CD4-positive, CD25-positive, alpha-beta regulatory T cell (primary cell): ENCODE measurements at places on chromosomes 5 and 9. TPM values are rescaled to one million over a fixed set of nuclear protein-coding genes. Genes with fewer than 3 reads are reported as not detected.

DNA sequence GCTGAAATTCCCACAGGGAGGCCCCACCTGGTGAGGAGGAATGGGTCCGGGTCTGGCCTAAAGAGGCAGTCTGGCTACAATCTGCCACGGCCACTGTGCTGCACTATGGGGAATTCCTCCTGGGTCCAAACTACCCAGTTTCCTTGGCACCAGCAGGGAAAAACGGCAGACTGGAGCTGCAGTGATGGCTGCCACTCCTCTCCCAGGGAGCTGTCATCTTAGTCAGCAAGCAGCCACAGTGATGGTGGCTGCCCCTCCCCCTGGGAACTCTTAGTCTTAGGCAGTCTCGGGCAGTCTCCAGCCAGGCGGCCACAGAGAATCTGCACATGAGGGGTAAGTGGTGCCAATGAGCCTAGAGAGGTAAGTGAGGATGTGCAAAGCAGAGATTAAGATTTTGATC, 205.8 kb downstream of the TMEM38B start:
- DNase-seq, result no peak

The CDH12 gene
- total RNA-seq, result not detected

DNA sequence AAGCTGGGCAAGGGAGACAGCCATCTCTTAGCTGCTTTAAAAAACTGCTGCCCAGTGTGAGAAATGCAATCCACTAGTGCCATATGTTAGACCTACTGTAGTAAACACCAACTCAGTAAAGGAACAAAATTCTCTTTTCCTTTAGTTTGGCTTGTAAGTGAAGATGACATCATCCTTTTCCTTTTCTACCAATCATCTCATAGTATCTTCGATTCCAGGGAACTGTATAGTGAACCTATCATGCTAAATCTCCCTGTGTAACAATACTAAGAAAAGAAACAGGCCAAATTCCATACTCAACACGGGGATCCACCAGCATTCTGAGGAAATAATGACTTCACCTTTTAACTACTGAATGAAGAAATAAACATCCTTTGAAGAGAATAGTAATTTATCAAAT, 100.1 kb downstream of the RAPGEF6 start:
- no peak for DNase-seq

DNA sequence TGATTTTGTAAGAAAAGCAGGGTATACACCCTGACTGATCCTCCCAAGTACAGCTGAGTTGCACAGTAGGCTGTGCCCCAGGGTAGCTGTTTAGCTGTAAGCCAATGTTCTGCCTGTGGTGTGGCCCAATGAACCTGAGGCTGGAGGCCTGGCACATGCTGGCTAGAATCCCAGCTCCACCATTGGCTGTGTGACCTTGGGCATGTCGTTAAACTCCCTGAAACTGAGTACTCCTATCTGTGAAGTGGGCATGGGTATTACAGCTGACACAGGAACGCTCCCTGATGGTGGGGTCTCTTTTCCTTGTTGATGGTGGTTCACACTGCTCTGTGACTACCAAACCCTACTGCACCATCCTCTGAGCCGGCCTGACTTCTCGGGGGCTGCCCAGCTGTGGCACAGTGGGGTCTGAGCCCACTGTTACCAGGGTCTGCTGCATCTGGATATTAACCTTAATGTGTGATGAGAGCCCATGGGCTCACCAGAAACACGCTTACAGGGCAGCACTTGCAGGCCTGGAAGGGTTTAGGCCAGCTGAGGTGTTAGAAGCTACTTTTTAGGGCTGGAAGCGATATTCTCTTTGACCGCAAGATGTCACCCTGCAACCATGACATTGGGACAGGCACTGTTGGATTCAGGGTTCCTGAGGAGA, 7.0 kb upstream of the GADD45G start:
- DNase-seq, result peak; percentile 23

DNA sequence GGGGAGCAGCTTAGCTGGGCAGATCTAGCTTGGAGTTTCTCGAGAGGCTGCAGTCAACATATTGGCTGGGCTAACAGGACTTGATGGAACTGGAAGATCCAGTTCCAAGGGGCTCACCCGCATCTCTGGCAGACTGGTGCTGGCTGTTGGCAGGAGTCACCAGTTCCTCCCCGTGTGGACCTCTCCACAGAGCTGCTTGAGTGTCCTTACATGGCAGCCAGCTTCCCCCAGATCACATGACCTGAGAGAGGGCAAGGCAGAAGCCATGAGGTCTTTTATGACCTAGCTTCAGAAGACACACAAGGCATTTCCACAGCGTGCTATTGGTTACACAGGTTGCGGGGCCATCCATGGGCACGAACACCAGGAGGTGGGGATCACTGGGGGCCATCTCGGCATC, 26.4 kb upstream of the RXRA start:
- no peak for DNase-seq

- no peak for DNase-seq
Observed at GRCh38 chr9:109498195-109499092, at the start of gene PTPN3. Gene PTPN3 (minus strand): TSS chr9:109498307. CDS start chr9:109463434, 34,873 bp downstream.

- DNase-seq, result no peak
Observed at GRCh38 chr9:121954477-121955140, 138.5 kb downstream of the TTLL11 start.

The CCDC192 gene
- not detected for total RNA-seq

GRCh38 chr9:36484124-36484523, 84.1 kb upstream of the RNF38 start:
- no peak for DNase-seq

The PCDHGA4 gene
- total RNA-seq, result not detected

DNA sequence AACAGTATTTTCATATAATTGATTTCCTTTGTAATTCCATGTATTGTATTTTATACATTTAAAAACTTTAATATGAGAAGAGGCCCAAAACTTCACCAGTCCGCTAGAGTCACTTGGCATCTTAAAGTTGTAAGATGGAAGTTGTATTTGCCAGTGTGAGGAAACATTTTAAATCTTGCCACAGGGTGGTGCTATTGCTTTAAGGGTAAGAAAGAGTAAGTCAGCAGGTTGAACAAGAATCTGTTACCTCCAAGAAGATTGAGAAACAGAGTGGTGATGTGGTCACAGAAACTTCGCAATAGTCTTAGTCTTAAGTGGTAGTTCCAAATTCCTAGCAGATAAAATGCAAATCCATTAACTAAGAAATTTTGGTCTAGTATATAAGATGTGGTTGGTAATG, 39.8 kb upstream of the RANBP6 start:
- DNase-seq, result peak; percentile 10

GRCh38 chr5:61292062-61292657, 39.9 kb upstream of the ZSWIM6 start:
- no peak for DNase-seq

The PTPRD gene
- total RNA-seq, result 0.47 TPM

DNA sequence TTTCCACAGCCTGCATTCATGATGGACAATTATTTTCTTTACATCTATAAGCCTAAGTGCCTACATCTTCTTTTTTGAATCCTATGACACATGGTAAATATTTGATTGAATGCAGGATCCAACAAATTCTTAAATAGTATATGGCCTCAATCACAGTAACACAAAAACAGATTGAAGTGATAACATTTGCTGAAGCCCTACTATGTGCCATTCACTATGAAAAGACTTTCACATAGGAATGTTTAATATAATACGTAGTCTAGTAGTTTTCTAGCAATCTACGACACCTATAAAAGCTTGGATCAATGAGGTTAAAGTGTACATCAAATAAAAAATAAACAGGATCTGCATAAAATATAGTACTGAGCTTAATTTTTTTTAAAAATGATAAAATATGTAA, 231.0 kb downstream of the AP3B1 start:
- no peak for DNase-seq

- DNase-seq, result no peak
Observed at GRCh38 chr9:96178153-96178552, 123.8 kb downstream of the HSD17B3 start.

DNA sequence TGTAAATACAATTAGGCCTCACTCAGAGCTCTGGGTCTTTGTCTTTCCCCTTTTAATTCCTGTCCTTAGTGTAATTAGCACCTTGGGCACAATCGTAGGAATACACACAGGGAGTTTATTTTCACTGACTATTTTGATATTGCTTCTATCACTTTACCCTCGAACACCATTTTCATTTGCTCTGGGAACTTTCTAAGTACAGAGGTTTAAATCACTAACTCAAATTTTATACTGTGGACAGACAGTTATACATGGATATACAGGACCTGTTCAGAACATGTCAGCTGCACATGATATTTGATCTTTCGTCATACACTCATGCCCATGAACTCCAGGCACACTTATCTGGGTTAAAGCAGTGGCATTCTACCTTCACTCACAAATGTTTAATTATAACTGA, 217.8 kb upstream of the TMEM161B start:
- no peak for DNase-seq

GRCh38 chr9:13529321-13530104, 250.0 kb upstream of the MPDZ start:
- no peak for DNase-seq

- DNase-seq, result no peak
Observed at GRCh38 chr5:141155540-141156374, 5.9 kb downstream of the PCDHB6 start.

GRCh38 chr9:96014078-96014477, 138.6 kb downstream of the ERCC6L2 start:
- peak; percentile 86 for DNase-seq

GRCh38 chr9:118957585-118957984, 411.6 kb downstream of the BRINP1 start:
- no peak for DNase-seq

GRCh38 chr5:157157293-157157891, 8.7 kb downstream of the GARIN3 start:
- DNase-seq, result no peak

GRCh38 chr5:135342551-135342875, 56.5 kb downstream of the MACROH2A1 start:
- DNase-seq, result no peak

GRCh38 chr5:149675610-149676201, 54.4 kb upstream of the PPARGC1B start:
- no peak for DNase-seq
